Right lobe of liver (tissue), 6 donors: ENCODE measurements at places on chromosomes 1 and 21. TPM values are rescaled to one million over a fixed set of nuclear protein-coding genes. Genes with fewer than 3 reads are reported as not detected.

GRCh38 chr21:33266050-33266788, at the start of gene IL10RB:
IL10RB (plus strand) TSS chr21:33266367; CDS start chr21:33266466, 99 bp downstream.
- H3K4me1 ChIP-seq: peaks cover 20% of the 10 kb centered on the region
- H3K4me3 ChIP-seq: peak within 1 kb of the TSS; percentile 87
- DNase-seq: peak; percentile 88
- H3K36me3 ChIP-seq: no peaks in the 10 kb centered on the region

- no peaks in the 10 kb centered on the region for H3K27me3 ChIP-seq
- no peak overlapping the region for H3K27ac ChIP-seq
- no peak for DNase-seq
- no peaks in the 10 kb centered on the region for H3K4me1 ChIP-seq
- no peak overlapping the region for H3K4me3 ChIP-seq
These were observed 3.3 kb upstream of the FMO4 start for GRCh38 chr1:171310661-171311087.

- H3K27ac ChIP-seq: no peak overlapping the region
These were observed 53.0 kb upstream of the AKT3 start for GRCh38 chr1:243903041-243903440.

GRCh38 chr1:56446531-56447098, 132.7 kb downstream of the PLPP3 start:
- H3K27me3 ChIP-seq: no peaks in the 10 kb centered on the region
- H3K4me3 ChIP-seq: no peak overlapping the region
- H3K36me3 ChIP-seq: no peaks in the 10 kb centered on the region
- peak; percentile 60 for DNase-seq
- H3K27ac ChIP-seq: peak overlapping the region; percentile 94
- H3K4me1 ChIP-seq: no peaks in the 10 kb centered on the region

- H3K27me3 ChIP-seq: no peaks in the 10 kb centered on the region
- no peak overlapping the region for H3K27ac ChIP-seq
- no peaks in the 10 kb centered on the region for H3K36me3 ChIP-seq
- no peak overlapping the region for H3K4me3 ChIP-seq
- no peaks in the 10 kb centered on the region for H3K4me1 ChIP-seq
- no peak for DNase-seq
These were observed 57.8 kb downstream of the SIK1 start for GRCh38 chr21:43369124-43369523.

DNA sequence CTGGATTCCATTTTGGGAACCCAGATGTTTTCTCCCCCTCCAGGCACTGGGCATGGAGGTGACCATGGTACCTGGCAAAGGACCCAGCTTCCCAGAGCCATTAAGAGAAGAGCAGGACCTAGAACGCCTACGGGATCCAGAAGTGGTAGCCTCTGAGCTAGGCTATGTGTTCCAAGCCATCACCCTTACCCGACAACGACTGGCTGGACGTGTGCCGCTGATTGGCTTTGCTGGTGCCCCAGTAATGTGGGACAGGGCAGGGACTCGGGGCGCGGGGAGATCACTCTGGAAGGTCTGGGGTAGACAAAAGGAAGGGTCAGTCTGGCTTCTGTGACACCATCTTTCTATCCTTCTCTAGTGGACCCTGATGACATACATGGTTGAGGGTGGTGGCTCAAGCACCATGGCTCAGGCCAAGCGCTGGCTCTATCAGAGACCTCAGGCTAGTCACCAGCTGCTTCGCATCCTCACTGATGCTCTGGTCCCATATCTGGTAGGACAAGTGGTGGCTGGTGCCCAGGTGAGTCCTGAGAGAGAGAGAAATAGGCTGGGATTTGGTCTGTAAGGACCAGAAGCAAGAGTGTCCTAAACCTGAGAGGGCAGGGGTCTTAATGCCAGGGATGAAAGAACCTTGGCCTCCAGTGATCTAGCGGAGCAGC, 1.6 kb downstream of the UROD start:
- peaks cover 24% of the 10 kb centered on the region for H3K4me1 ChIP-seq
- DNase-seq: no peak
- H3K27ac ChIP-seq: peak overlapping the region; percentile 65

DNA sequence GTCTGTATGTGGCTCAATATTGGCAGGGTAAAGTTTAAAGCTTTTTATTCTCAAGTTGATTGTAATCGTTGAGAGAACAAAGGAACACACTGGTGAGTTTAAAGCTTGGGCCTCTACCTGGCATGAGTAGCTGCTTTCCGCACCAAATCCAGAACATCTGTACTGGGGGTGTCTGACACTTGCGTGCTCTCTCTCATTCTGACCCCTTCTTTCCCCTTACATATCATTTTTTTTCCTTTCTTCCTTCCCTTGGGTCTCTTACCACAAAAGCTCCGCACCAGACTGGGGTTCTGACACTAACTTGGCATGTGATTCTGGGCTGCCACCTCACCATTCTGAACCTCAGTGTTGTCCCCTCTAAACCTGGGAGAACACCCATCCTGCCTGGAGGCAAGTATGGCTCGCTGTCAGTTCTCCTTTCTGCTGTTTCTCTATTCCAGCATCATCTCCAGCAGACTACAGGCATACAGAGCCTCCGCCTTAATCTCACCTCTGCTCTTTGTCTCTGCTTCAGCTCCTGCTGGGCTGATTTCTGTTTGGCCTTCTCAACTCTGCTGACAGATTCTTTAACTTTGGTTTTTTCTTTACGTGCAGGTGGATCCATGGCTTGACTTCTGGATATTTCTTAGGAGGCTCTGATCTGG, 859 bp upstream of the ERMAP start:
- H3K36me3 ChIP-seq: no peaks in the 10 kb centered on the region
- H3K4me3 ChIP-seq: peak overlapping the region; percentile 72
- H3K4me1 ChIP-seq: peaks cover 32% of the 10 kb centered on the region
- H3K27me3 ChIP-seq: no peaks in the 10 kb centered on the region

- H3K4me1 ChIP-seq: peaks cover 37% of the 10 kb centered on the region
- H3K27ac ChIP-seq: peak overlapping the region; percentile 69
- H3K4me3 ChIP-seq: peak overlapping the region; percentile 46
- H3K27me3 ChIP-seq: no peaks in the 10 kb centered on the region
- DNase-seq: no peak
These were observed 6.3 kb downstream of the APP start for GRCh38 chr21:26164311-26164710.

GRCh38 chr1:31815752-31816500, at the start of gene SPOCD1:
SPOCD1 (minus strand) TSS chr1:31816022; CDS start chr1:31815333, 689 bp downstream.
- no peaks in the 10 kb centered on the region for H3K4me1 ChIP-seq
- no peak within 1 kb of the TSS for H3K4me3 ChIP-seq
- peak; percentile 87 for DNase-seq

GRCh38 chr1:119308130-119308700, 60.4 kb upstream of the HAO2 start:
- no peaks in the 10 kb centered on the region for H3K27me3 ChIP-seq
- H3K4me1 ChIP-seq: no peaks in the 10 kb centered on the region
- no peaks in the 10 kb centered on the region for H3K36me3 ChIP-seq
- H3K27ac ChIP-seq: no peak overlapping the region
- DNase-seq: no peak

DNA sequence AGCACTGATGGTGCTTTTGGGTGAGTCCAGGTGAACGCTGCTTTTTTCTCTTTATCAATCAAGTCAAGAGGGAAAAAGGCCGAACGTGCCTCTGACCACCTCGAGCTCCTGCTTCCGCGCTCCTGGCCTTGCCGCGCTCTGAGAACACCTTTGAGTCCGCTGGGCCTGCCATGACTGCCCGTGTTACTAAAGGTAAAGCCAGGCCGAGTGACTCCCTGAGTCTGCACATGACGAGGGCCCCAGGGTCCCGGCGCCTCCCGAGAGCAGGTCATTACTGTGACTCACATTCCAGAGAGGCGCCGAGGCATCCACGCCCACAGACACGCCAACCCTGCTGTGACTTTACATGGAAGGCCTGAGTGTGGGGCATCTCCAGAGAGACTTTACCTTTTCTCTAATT, 11.1 kb downstream of the POFUT2 start:
- H3K4me3 ChIP-seq: no peak overlapping the region
- no peaks in the 10 kb centered on the region for H3K27me3 ChIP-seq
- H3K4me1 ChIP-seq: no peaks in the 10 kb centered on the region
- no peak overlapping the region for H3K27ac ChIP-seq

- peaks cover 20% of the 10 kb centered on the region for H3K36me3 ChIP-seq
- H3K4me3 ChIP-seq: no peak overlapping the region
- peaks cover 18% of the 10 kb centered on the region for H3K4me1 ChIP-seq
- DNase-seq: no peak
- no peaks in the 10 kb centered on the region for H3K27me3 ChIP-seq
These were observed 9.0 kb downstream of the COX20 start for GRCh38 chr1:244844155-244845121.

- H3K4me3 ChIP-seq: no peak overlapping the region
- no peak overlapping the region for H3K27ac ChIP-seq
- no peaks in the 10 kb centered on the region for H3K4me1 ChIP-seq
- no peak for DNase-seq
- no peaks in the 10 kb centered on the region for H3K36me3 ChIP-seq
These were observed 10.2 kb upstream of the HNRNPR start for GRCh38 chr1:23354245-23354644.

- H3K4me3 ChIP-seq: no peak overlapping the region
- H3K27me3 ChIP-seq: no peaks in the 10 kb centered on the region
- no peak overlapping the region for H3K27ac ChIP-seq
- no peaks in the 10 kb centered on the region for H3K4me1 ChIP-seq
- H3K36me3 ChIP-seq: peaks cover 7% of the 10 kb centered on the region
These were observed 23.8 kb downstream of the FH start for GRCh38 chr1:241495741-241496140.

- H3K4me1 ChIP-seq: no peaks in the 10 kb centered on the region
- no peaks in the 10 kb centered on the region for H3K36me3 ChIP-seq
- H3K27me3 ChIP-seq: no peaks in the 10 kb centered on the region
- H3K27ac ChIP-seq: no peak overlapping the region
- peak; percentile 25 for DNase-seq
These were observed 2.1 kb downstream of the VCAM1 start for GRCh38 chr1:100721526-100722207.

- no peak for DNase-seq
- H3K4me3 ChIP-seq: peak within 1 kb of the TSS; percentile 28
- no peaks in the 10 kb centered on the region for H3K27me3 ChIP-seq
- no peaks in the 10 kb centered on the region for H3K36me3 ChIP-seq
These were observed at the start of gene TINAGL1 for GRCh38 chr1:31576201-31576669. TINAGL1 (plus strand) TSS chr1:31576515; CDS start chr1:31577149, 634 bp downstream.

DNA sequence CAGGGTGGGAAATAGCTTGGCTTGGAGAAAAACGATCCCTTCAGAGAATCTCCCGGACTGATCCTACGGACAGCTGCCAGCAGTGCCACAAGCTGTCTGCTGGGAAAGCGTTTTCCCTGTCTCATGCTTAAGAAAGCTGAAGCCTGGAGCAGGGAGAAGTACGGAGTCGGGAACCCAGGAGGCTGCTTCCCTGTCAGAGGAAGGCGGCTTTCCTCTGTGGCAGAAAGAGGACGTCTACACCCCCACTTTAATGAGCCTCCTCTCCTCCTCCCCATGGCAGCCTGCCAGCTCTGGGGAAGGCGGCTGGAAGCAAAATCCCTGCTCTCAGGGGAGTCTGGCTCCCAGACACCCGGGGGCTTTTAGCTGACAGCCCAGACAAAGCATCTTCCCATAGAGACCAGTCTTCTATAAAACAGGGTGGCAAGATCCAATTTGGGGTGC, 7.3 kb downstream of the KIF21B start:
- H3K4me3 ChIP-seq: no peak overlapping the region
- no peak for DNase-seq
- no peaks in the 10 kb centered on the region for H3K27me3 ChIP-seq
- H3K27ac ChIP-seq: no peak overlapping the region
- H3K36me3 ChIP-seq: no peaks in the 10 kb centered on the region

GRCh38 chr1:149942207-149942606, 5.5 kb upstream of the MTMR11 start:
- no peak for DNase-seq
- no peak overlapping the region for H3K4me3 ChIP-seq
- H3K27ac ChIP-seq: no peak overlapping the region
- no peaks in the 10 kb centered on the region for H3K4me1 ChIP-seq

GRCh38 chr1:31574749-31575368, 1.5 kb upstream of the TINAGL1 start:
- H3K36me3 ChIP-seq: no peaks in the 10 kb centered on the region
- no peak overlapping the region for H3K4me3 ChIP-seq
- no peak for DNase-seq
- H3K27me3 ChIP-seq: no peaks in the 10 kb centered on the region
- H3K4me1 ChIP-seq: peaks cover 8% of the 10 kb centered on the region

DNA sequence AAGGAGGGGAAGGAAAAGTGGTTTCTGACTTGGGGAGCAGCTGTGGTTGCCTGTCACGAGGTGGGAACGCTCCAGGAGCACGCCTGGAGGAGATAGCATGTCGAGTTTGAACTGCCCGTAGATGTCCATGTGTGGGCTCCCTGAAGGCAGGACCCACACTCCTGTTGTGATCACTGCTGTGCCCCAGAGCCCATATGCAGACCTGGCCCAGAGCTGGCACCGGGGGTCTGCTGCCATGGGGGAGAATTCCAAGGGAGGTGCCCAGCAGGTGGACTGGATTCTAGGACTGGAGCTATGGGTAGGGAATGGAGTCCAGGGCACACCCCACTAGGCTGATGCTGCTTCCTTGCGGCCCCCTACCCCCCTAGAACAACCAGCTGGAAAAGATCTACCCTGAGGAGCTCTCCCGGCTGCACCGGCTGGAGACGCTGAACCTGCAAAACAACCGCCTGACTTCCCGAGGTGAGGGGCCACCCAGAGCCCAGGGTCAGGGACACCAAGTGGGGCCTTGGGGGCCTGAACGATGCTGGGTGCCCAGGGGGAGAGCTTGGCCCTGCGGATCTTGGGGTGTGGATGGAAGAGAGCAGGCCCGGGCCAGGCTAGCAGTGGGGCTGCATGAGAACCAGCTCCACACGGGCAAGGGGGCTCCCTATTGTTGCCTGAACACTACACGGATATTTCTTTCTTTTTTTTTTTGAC, 9.3 kb downstream of the PODN start:
- H3K27ac ChIP-seq: no peak overlapping the region
- no peaks in the 10 kb centered on the region for H3K27me3 ChIP-seq
- no peaks in the 10 kb centered on the region for H3K36me3 ChIP-seq
- H3K4me3 ChIP-seq: no peak overlapping the region
- no peaks in the 10 kb centered on the region for H3K4me1 ChIP-seq

- H3K27ac ChIP-seq: no peak overlapping the region
- no peaks in the 10 kb centered on the region for H3K36me3 ChIP-seq
- no peak for DNase-seq
These were observed 22.5 kb downstream of the TENT5C start for GRCh38 chr1:117628343-117628742.

DNA sequence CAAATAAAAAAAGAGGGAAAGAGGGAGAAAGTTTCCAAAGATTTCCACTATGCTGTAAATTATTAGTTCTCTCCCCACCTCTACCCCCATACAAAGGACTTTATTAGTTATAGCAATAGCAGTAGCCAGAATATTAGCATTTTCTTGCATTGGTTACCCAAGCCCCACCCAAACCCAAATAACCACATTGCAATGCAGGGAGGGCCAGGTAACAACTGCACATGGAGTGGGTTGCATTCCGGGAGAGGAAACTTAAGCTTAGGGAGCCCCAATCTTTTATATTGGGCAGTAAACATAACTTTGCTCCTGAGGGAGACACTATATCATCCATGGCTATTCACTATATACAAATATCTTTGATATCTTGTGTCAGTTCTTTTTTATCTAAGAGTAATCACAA, 6.0 kb downstream of the ADIPOR1 start:
- no peak overlapping the region for H3K4me3 ChIP-seq
- peak overlapping the region; percentile 9 for H3K27ac ChIP-seq
- DNase-seq: no peak
- H3K27me3 ChIP-seq: no peaks in the 10 kb centered on the region
- H3K36me3 ChIP-seq: no peaks in the 10 kb centered on the region
- H3K4me1 ChIP-seq: no peaks in the 10 kb centered on the region

Gene COL6A1
- total RNA-seq: 48.1 TPM

Gene CLCA1
- total RNA-seq: not detected

Gene UHMK1
- total RNA-seq: 51.6 TPM

Gene UQCRHL
- 0.42 TPM for total RNA-seq

Gene TDRD5
- not detected for total RNA-seq

Gene CYP2J2
- total RNA-seq: 120 TPM

Gene SAMSN1
- 3.0 TPM for total RNA-seq

Gene PBX1
- total RNA-seq: 6.7 TPM

Gene THEMIS2
- 6.1 TPM for total RNA-seq

Gene AADACL3
- total RNA-seq: not detected

Gene TOR3A
- 10.7 TPM for total RNA-seq
